ENCODE measurements at places on chromosomes 4 and X.

GRCh38 chr4:3481113-3481531, 18.0 kb downstream of the DOK7 start:
- no peak for DNase-seq

GRCh38 chrX:72349190-72349589, 43.5 kb upstream of the CITED1 start:
- DNase-seq, result no peak

DNA sequence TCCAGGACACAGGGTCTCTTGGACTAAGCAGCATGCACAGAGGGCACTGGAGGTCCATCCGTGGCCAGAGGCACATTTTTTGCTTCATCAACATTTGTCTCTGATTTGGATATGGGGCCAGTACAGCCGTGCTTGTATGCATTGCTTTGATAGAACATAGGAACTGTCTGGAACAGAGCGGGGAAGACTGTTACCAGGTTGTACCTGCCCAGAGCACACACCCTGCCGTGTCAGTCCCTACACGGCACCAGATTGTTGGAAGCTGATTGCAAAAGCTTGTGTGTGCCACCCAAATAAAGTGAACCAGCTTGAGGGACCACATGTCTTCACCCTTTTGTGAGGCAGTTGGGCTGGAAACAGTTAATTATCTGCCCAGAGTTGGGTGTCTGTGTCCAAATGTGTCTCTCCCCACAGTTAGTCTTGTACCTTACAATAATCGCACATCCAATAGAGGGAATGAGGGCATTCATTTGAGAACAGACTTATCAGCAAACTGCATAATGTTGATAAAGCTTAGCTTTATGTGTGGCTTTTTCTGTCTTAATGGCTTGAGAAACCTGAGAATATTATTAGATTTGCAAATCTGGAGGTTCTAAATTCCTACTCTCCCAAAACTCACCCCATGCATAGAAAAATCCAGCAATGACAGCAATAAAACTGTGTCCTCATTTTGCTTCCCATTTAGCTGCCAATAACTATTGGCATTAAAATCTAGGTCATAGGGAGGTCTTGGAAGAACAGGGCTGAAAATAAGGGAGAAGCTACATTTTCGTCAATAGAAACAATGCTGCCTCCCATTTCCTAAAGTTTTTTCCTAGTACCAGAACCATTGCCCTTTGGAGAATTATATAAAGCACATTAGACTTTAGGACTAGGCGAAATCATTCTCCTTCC, 21.2 kb downstream of the KLF3 start:
- DNase-seq, result no peak

DNA sequence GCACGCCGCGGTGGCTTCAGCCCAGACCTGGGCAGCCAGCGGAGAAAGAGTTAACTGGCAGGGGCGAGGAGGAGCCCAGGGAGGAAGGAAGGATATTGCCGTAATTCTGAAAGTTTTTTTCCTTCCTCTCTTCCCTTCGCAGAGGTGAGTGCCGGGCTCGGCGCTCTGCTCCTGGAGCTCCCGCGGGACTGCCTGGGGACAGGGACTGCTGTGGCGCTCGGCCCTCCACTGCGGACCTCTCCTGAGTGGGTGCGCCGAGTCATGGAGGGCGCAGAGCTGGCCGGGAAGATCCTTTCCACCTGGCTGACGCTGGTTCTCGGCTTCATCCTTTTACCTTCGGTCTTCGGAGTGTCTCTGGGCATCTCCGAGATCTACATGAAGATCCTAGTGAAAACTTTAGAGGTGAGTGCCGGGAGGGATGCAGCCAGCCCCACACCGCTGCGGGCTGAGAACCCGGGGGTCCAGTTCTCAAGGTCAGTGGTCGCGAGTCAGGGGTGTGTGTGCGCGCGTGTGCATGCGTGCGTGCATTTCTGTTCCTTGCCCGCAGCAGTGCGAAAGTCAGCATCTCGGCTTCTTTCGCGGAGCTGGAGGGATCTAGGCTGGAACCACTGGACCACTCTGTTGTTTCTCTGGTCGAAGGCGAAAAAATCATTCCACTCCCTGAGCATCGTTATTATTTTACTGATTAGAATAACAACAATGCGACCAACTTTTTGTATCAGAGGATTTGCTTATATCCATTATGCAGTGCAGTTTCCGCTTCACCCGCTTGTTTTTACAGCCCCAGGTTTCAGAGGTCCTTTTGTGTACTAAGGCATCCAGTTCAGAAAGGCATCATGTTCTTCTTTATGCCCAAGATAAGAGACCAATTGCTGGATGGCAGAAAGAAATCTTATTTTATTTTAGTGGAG, 709 bp downstream of the GPAT3 start:
- DNase-seq, result no peak

DNA sequence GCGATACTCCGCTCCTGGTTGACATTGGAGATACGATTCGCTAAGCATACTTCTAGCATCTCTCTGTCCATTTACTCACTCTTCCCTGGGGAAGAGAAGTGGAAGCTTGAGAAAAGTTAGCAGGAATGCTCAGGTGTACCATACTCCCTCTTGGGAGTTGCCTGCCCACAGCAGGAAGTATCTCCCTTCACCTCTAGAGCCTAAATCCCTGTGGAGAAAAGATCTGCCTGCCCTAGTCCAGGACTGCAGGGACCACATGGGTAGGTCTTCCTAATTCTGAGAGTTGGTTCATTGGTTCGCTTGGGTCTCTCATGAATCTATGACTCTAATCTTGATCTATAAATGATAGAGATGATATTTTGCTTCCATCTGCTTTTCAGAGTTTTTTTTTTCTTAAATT, 26.3 kb upstream of the MAPK10 start:
- DNase-seq, result no peak

- no peak for DNase-seq
These were observed 21.4 kb upstream of the SEL1L3 start for GRCh38 chr4:25884031-25884782.

All from activated naive CD8-positive, alpha-beta T cell treated with anti-CD3 and anti-CD28 coated beads for 36 hours (primary cell).